ENCODE measurements at places on chromosomes 16 and 17.
A peak's percentile ranks its signal among the peaks of the same experiment; 100 is the strongest.

- no peak for DNase-seq
Measured at GRCh38 chr16:50272687-50273381, 6.5 kb downstream of the ADCY7 start.

DNA sequence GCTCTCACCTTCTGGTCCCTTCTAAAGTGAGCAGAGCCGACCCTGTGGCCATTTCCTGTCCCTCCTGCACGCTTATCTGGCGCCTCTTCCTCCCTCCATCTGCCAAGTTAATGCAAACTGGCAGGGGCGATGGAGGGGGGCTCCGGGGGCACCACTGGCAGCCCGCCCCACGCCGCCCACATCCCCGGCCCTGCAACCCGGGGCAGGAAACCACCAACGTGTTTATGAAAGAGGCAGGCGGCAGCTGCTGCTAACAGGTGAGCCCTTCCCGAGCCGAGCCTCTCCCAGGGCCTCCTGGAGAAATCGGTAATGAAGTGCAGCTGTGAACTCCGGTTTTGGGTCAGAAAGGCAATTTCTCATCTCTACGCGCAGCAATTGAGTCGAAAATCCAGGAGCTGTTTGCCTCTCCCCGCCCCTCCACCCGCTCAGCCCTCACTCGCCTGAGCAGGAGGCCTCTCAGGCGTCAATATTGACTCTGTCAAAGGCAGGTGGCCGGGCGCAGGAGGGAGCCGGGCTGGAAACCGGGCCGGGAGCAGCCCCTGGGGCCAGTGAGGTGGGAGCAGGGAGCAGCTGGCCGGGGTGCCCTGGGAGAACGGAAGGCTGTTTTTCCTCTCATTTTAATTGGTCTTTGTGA lies 164.4 kb upstream of the GSE1 start:
- DNase-seq = no peak

- no peak for DNase-seq
Measured at GRCh38 chr16:67718668-67719047, 458 bp downstream of the GFOD2 start.

DNA sequence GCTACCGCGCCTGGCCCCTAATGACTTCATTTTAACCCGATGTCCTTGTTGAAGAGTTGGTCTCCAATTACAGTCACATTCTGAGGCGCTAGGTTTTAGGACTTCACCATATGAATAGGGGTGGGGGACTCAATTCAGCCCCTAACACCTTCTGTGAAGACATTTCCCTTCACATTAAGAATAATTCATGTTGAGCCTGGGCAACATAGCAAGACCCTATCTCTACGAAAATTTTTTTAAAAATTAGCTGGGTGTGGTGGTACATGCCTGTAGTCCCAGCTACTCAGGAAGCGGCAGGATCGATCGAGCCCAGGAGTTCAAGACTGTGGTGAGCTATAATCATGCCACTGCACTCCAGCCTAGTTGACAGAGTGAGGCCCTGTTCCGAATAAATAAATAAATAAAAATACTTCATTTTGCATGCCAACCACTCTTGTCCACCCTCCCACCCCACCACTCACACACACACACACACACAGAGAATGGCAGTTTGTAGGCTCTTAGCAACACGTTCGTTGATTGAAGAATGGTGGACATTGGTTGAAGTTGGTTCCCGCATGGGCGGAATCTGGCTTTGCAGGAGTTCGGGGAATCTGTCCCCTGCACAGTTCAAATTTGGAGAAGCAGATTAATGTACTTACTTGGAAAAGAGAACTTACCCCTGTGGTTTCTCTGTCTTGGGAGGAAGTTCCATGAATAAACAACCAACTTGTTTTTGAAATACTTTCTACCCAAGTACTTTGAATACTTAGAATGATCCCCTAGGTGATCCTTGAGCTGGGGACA lies 27.8 kb upstream of the TVP23A start:
- DNase-seq = no peak

GRCh38 chr17:44209786-44210341 lies 9.6 kb downstream of the UBTF start:
- no peak for DNase-seq

- DNase-seq = no peak
Measured at GRCh38 chr16:18068477-18068876, 268.1 kb downstream of the NPIPA8 start.

DNA sequence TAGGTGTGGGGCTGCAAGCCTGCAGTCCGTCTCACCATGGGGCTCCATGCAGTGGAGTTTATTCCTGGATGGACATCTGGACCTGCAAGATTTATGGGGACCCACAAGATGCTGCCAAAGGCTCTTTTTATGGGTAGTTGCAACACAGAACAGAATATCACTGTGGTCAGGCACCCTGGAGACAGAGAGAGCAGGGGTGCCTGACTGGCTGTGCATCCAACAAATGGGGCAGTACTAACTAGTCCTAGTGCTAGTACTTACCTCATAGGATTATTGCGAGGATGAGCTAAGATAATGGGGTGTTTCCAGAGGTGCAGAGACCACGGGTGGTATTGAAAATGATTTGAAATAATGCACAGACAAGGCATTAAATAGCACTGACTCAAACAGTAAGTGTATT lies 42.4 kb upstream of the MMP2 start:
- no peak for DNase-seq

DNA sequence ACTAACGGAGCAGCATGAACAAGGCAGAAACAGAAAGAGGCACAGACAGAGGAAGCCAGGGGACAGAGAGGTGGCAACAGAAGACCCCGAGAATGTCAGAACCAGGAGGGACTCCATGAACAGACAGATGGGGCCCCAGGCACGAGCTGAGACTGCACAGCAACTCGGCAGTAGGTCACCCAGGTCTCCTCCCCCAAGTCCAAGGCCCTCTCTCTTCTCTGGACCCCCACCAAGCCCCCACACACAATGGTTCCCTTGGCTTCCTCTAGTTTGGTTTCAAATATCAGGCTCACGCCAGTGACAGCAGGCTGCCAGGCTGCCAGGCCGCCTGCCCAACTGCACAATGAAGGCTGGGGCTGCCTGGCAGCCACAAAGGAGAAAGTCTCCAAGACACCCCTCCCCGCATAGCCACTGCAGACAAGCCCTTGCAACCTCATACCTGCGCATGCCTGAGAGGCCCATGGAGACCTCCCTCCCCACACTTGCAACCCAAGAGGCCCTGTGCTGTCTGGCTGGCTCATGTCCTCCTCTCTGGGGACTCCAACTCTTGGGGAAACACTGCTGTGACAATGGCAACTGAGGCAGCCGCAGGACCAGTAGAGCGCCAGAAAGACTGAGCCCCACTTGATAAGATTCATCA lies 54.8 kb downstream of the PIMREG start:
- DNase-seq = no peak

DNA sequence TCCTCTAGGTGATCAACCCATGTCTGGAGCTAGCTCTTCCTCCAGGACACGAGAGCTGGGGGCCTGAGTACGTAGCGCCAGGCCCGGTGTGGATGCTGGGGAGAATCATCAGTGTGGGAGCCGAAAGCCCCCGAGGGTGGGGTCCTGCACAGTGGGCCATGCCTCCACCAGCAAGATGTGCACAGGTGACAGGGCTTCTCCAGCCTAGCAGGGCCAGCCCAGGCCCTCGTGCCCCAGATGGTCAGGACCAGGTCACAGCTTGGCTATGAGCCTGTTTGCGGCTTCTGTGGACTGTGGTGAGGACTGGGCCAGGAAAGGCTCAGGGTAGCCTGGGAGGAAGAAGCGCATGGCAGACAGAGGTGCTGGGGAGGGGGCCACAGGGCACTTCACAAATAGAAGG lies 7.8 kb downstream of the MPG start:
- no peak for DNase-seq

- DNase-seq = no peak
Measured at GRCh38 chr16:30603945-30604315, 6.3 kb downstream of the ZNF689 start.

DNA sequence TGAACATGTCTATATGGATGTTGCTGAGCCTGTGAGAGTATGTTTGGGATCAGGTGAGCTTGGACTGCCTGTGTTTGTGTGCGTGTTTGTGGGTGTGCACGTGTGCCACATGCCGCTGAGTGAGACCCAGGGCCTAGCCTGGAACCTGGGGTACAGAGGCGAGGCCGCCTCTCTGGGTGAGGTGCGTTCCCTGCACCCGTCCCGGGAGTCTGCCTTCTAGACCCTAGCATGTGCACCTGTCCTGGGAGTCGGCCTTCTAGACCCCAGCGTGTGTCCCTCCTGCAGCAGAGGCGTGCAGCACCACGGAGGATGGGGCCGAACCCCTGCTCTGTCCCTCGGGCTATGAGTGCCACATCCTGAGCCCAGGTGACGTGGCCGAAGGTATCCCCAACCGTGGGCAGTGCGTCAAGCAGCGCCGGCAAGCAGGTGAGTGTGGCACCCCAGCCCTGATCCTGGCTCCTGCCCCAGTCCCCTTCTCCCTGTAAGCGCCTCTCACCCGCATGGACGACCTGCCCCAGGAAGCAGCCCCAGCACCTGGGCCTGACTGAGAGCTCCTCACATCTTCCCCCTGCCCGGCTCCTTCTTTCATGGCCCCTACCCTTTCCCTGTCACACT lies 24.6 kb downstream of the WFDC1 start:
- DNase-seq = no peak

- peak; percentile 67 for DNase-seq
Measured at GRCh38 chr16:69108064-69108904, 2.8 kb downstream of the HAS3 start.

DNA sequence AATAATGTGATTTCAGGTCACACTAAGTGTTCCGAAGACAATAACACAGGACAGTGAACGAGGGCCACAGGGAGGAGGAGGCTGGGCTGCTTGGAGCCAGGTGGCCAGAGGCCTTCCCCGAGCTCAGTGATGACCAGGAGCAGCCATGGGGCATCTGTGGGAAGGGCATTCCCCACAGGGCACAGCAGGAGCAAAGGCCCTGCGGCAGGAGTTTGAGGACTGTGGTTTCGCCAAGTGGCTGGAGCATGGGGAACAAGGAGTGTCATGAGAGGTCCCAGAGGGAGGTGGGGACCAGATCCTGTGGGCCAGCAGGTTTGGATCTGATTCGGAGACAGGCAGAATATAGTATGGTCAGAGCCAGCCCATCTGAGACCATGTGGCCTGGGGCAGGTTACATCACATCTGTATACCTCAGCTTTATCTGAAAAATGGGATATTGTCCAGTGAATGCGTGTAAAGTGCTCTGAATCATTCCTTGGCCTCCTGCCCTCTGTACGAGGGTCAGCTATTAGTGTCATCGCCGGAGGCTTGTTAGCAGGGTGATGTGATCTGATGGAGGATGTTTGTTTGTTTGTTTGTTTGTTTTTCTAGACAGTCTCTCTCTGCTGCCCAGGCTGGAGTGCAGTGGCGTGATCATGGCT lies 176.8 kb downstream of the KATNIP start:
- DNase-seq = no peak

GRCh38 chr16:23827057-23827456 lies 8.7 kb upstream of the PRKCB start:
- DNase-seq = no peak

GRCh38 chr17:50198026-50198669 lies 3.3 kb downstream of the COL1A1 start:
- no peak for DNase-seq

DNA sequence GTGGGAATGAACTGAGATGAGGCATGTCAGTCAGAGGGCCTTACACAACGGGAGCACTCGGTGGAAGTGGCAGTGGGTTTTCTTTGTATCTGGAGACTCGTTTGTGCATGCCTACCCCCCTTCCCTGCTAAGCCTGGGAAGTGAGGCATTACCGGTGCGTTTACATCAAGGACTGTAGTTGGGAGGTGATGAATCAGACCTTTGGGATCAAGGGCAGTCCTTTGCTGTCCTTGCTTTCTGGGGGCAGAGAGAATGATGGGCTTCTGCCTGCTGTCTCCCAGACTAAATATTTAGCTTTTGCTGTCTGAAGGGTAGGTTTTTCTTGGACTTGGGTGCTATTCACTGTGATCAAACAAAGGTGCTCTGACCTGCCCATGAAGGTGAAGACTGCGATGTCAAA lies 83.0 kb downstream of the WWP2 start:
- DNase-seq = no peak

DNA sequence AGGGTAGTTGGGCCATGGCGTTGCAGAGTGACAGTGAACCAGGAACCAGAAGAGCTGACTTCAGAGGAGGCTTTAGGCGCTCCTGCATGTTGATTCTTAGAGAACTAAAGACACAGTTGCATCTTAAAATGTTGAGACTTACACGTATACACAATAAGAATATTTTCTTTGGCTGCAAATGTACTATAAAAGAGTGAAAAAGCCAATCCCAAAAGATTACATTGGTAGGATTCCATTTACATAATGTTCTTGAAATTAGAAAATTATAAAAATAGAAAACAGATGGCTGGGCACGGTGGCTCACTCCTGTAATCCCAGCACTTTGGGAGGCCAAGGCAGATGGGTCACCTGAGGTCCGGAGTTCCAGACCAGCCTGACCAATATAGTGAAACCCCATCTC lies 738.8 kb downstream of the WWOX start:
- no peak for DNase-seq

- DNase-seq = no peak
Measured at GRCh38 chr17:61833536-61834193, 29.7 kb downstream of the BRIP1 start.

GRCh38 chr17:34673995-34674890 lies 94.9 kb downstream of the TMEM132E start:
- DNase-seq = no peak

GRCh38 chr16:79097166-79097565 lies 503.4 kb downstream of the MAF start:
- no peak for DNase-seq

DNA sequence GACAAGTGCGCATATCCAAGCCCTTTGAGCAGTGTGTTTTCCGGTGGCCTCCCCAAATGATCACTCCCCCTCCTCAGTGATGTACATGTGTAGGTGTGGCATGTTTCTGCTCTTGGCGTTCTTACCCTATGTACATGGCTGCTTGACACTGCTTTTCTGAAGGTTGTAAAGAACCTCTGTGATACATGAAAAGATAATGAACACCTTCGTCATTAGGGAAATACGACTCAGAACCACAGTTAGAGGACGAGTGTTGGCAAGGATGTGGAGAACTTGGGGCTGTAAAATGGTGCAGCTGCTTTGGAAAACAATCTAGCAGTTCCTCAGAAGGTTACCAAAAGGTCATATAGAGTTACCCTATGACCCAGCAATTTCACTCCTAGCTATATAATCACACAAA lies 28.6 kb downstream of the CEP95 start:
- DNase-seq = no peak

DNA sequence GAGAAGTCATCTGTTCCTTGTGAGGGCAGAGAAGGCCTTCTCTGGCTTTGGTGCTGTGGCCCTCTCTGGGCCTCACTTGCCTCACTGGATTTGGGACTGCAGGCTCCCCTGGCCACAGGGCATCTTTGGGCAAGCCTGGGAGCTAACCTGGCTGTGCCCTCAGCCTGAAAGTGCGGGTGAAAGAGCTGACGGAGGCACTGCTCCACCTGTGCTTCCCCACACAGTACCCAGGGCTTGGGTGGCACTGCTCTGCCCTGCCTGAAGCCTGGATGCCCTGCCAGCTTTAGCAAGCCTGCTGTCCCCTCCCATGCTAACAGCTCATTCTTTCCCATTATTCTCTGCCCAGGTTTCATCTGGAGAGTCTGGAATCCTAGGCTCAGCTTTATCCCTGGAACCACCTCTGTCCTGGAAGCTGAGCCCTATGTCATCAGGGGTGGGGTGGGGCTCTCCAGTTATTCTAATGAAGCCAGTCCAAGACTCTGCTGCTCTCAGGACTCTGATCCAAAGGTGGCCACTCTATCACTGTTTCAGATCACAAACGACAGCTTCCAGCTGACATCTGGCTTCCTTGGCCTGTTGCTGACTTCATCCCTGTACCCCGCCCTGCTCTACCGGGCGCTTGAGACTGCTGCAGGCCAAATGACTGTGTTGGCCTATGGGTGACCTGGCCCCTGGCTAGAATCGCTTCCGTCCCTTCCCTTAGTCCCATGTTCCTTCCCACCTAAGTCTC lies 29.3 kb downstream of the HIC1 start:
- no peak for DNase-seq

GRCh38 chr17:31068291-31068690 lies 26.5 kb upstream of the NF1 start:
- peak; percentile 82 for DNase-seq
